ENCODE measurements at places on chromosomes 16 and 17. TPM values are rescaled to one million over a fixed set of nuclear protein-coding genes. Genes with fewer than 3 reads are reported as not detected.

Gene SCNN1G
- polyA plus RNA-seq, result 6.2 TPM

Gene PROCA1
- polyA plus RNA-seq, result 3.1 TPM

Gene SNRNP25
- 17.1 TPM for polyA plus RNA-seq

Gene C17orf78
- not detected for polyA plus RNA-seq

Gene CLEC19A
- polyA plus RNA-seq, result not detected

Gene OTOP2
- not detected for polyA plus RNA-seq

Gene SEBOX
- not detected for polyA plus RNA-seq

Gene SLC5A2
- polyA plus RNA-seq, result 4.9 TPM

Gene SPATA22
- 0.46 TPM for polyA plus RNA-seq

Gene ANKS4B
- 0.31 TPM for polyA plus RNA-seq

Gene FAM117A
- polyA plus RNA-seq, result 5.3 TPM

Gene COL1A1
- polyA plus RNA-seq, result 10.4 TPM

Gene SPNS2
- polyA plus RNA-seq, result 43.7 TPM

Gene CA5A
- polyA plus RNA-seq, result under 0.01 TPM

Gene ASPA
- 0.65 TPM for polyA plus RNA-seq

Gene SMIM36
- polyA plus RNA-seq, result not detected

Gene AANAT
- polyA plus RNA-seq, result not detected

Gene ATP2A1
- polyA plus RNA-seq, result 0.49 TPM

Gene PRR29
- 0.46 TPM for polyA plus RNA-seq

Gene TNFRSF17
- not detected for polyA plus RNA-seq

Gene KRTAP4-2
- not detected for polyA plus RNA-seq

Gene C16orf90
- not detected for polyA plus RNA-seq

Gene GPS1
- polyA plus RNA-seq, result 149 TPM

Gene USP43
- 4.6 TPM for polyA plus RNA-seq

Gene BORCS6
- polyA plus RNA-seq, result 4.5 TPM

Gene NOL11
- 19.7 TPM for polyA plus RNA-seq

Gene CLEC18C
- 0.35 TPM for polyA plus RNA-seq

Gene HOXB13
- not detected for polyA plus RNA-seq

Gene CNOT1
- polyA plus RNA-seq, result 49.7 TPM

Gene AMDHD2
- polyA plus RNA-seq, result 36.3 TPM

Gene CACNG5
- polyA plus RNA-seq, result 0.77 TPM

Gene CHD9
- 9.9 TPM for polyA plus RNA-seq

Gene QPRT
- polyA plus RNA-seq, result 15.1 TPM

Gene CDK3
- polyA plus RNA-seq, result 32.2 TPM
